CD4-positive, alpha-beta T cell (primary cell): ENCODE measurements at places on chromosomes 1 and 21.

- DNase-seq = no peak
Measured at GRCh38 chr1:67952071-67952470, 98.4 kb downstream of the DIRAS3 start.

GRCh38 chr1:5713101-5714010 lies 278.9 kb downstream of the NPHP4 start:
- no peak for DNase-seq

DNA sequence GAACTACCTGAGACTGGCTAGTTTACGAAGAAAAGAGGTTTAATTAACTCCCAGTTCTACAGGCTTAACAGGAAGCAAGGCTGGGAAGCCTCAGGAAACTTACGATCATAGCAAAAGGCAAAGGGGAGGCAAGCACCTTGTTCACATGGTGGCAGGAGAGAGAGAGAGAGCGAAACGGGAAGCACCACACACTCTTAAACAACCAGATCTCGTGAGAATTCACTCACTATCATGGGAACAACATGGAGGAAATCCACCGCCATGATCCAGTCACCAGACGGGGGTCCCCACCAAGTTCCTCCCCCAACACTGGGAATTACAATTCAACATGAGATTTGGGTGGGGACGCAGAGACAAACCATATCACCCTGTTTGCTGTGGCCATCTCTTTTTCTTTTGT lies 11.8 kb downstream of the MT1HL1 start:
- DNase-seq = no peak

DNA sequence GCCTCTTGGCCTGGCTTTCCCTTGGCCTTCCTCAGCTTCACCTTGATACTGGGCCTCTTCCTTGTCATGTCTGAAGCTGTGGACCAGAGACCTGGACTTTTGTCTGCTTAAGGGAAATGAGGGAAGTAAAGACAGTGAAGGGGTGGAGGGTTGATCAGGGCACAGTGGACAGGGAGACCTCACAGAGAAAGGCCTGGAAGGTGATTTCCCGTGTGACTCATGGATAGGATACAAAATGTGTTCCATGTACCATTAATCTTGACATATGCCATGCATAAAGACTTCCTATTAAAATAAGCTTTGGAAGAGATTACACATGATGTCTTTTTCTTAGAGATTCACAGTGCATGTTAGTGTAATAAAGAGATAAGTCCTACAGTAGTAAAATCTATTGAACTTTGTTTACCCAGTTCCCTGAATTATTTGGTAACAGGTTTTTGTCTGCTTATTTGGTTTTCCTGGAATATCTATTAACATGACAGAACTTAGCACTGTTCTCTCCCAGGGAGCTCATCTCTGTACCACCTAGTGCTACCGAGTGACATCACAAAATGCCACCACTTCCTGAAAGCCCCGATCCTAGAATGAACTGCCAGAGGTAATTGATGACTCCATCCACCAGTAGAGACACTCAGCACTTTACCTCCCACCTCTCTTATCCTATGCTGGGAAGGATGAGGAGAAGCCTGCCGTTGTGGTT lies 22.2 kb downstream of the UBE2T start:
- no peak for DNase-seq

GRCh38 chr1:204446413-204447111 lies 34.9 kb upstream of the PPP1R15B start:
- peak; percentile 71 for DNase-seq

DNA sequence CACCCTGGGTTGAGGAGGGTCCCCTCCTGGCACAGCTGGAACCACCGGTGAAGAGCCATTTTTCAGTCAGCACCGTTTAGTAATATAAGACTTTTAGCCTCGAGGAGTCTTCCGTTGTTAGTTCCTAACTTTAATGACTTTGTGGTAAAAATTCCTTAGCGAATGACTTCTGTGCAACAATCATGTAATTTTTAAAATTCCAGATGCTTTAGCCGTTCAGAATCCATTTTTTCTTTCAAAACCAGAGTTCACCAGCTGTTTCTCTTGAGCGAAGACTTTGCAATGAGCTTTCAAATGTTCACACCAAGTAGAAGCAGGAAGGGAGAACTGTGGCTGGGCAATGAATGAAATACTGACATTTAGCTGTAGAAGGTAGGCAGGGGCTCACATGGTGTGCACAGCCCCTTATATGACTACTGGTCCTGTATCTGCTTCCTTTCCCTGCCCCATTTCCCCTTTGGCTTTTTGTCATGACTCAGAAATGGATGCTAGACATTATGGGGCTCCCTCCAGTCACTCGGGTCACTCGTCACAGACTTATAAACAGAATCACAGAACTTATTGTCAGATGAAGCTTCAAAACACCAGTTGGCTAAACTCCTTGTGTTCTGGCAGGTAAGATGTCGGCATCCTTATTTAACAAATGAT lies 4.1 kb downstream of the DISC1 start:
- no peak for DNase-seq

- peak; percentile 66 for DNase-seq
Measured at GRCh38 chr21:42381347-42381984, 14.4 kb downstream of the TMPRSS3 start.

GRCh38 chr1:197356723-197357533 lies 88.9 kb downstream of the CRB1 start:
- DNase-seq = no peak

DNA sequence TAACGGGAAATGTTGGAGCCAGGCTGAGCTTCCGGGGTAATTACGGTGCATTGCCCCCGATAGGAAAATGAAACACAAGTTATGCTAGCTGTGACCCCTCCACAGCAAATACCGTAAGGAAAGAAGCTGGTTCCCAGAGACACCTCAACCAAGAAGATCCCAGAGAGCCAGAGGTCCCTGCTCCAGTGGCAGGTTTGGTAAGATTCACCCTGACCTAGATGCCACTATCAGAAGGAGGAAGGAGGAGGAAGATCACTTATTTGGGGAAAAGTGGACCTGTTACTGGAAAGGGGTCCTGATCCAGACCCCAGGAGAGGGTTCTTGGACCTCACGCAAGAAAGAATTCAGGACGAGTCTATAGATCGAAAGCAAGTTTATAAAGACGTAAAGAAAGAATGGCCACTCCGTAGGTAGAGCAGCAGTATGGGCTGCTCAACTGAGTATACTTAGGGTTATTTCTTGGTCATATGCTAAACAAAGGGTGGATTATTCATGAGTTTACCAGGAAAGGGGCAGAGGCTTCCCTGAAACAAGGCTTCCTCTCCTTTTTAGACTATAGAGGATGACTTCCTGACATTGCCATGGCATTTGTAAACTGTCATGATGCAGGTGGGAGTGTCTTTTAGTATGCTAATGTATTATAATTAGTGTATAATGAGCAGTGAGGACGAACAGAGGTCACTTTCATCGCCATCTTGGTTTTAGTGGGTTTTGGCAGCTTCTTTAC lies 7.5 kb upstream of the CAPN9 start:
- no peak for DNase-seq

- DNase-seq = peak; percentile 28
Measured at GRCh38 chr21:17730782-17731181, 88.4 kb downstream of the C21orf91 start.

DNA sequence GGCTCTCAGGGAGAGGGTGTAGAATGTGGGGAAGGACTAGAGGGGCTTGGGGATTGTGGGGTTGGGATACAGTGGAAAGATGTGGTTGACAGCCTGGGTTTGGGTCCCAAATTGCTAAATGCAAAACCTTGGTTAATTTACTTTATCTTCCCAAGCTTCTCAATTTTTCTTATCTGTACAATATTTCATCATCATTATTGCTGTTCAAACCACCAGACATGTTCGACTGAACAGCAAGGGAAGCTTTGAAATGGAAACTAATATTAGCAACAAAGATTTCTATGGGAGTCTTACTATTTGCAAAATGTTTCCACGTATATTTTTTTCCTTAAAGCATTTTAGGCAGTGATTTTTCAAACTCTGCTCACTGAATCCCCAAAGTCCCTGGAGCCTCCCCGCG lies 67.0 kb upstream of the KAZN start:
- no peak for DNase-seq

GRCh38 chr21:19553919-19554615 lies 1150.5 kb upstream of the TMPRSS15 start:
- DNase-seq = no peak

- no peak for DNase-seq
Measured at GRCh38 chr1:77516106-77516505, 166.4 kb downstream of the ZZZ3 start.

GRCh38 chr1:245717611-245718010 lies 562.8 kb downstream of the KIF26B start:
- no peak for DNase-seq

DNA sequence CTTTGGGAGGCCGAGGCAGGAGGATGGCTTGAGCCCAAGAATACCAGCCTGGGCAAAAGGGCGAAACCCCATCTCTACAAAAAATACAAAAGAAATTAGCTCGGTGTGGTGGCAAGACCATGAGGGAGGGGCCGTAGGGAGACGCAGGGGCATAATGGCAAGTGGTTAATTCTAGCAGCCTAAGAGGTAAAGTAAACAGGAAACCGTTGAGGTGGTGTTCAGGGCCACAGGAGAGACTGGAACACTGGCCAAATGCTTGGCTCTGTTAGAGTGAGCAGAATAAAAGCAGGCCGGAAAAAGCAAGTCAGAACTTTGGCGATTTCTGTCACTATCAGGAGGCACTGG lies 89.2 kb downstream of the RIPK4 start:
- no peak for DNase-seq

DNA sequence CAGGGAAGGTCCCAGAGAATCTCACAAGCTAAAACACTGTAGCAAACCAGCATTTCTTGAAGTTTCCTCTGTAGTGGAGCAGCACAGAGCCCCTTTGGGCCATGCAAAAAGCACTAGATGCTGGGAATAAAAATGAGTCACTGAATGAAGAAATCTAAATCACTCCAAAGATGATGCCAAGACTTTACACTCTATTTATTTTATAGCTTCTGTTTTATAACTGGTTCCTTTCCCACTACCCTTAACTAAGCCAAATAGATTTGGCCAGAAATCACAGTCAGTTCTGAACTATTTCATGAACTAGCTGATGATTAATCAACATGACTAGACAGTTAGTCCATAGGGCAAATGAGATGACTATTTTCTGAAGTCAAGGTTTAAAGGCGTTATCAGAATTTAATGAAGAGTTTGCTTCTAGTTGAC lies 89.5 kb downstream of the SCMH1 start:
- DNase-seq = no peak

DNA sequence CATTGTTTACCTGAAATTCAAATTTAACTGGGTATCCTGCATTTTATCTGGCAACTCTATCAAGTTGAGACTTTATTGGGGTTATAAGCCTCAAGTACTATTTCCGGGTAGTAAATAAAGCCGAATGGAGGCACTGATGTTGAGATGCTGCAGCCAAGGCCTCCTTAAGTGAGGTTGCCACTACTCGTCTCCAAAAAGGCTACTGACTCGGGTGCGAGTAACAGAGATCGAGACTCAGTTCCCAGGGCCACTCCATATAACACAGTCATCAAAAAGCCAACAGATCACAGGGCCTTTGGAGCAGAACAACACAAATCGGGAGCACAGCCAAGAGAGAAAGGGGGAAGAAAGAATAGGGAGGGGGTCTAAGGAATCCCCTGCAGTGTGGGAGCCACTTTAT lies 524 bp downstream of the COPA start:
- DNase-seq = no peak

- no peak for DNase-seq
Measured at GRCh38 chr1:1275836-1276235, 2.2 kb upstream of the UBE2J2 start.
